ENCODE measurements at places on chromosomes 3 and 15.

DNA sequence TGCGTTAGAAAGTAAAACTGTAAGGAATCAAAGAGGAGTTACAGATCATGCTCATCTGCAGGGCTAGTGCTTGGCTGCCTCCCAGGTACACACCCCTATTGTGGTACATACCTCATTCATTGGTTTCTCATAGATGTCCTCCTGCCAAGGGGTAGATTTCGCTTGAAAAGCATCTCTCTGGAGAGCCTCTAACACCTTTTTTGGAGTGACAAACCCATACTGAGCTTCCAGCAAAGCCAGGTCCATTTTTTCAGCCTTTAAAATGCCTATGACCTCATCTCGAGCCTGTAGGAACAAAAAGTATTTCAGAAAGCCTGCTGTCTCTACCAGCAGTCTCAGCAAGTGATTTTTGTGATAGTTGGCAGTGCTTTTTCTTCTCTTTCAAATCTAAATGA lies 112.1 kb downstream of the CMSS1 start:
- no peak for DNase-seq

DNA sequence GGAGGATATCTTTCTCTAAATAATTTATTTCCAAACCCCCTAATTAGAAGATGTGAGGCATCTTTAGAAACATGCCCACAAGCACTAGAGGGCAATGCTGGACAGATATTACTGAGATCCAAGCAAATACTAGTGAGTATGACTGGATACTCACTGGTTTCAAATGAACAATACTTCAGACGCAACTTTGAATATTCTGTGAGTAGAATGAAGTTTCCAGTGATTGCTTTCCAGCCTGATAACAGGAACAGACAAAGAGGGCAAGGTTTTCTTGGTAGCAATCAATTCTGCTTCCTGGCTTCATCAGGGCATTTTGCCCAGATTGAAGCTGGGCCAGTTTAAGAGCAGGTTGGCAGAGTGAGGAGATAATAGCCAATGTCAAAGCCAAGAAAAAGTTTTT lies 442.6 kb upstream of the PDZRN3 start:
- no peak for DNase-seq

GRCh38 chr3:14678015-14678503 lies 3.1 kb downstream of the C3orf20 start:
- DNase-seq: no peak

DNA sequence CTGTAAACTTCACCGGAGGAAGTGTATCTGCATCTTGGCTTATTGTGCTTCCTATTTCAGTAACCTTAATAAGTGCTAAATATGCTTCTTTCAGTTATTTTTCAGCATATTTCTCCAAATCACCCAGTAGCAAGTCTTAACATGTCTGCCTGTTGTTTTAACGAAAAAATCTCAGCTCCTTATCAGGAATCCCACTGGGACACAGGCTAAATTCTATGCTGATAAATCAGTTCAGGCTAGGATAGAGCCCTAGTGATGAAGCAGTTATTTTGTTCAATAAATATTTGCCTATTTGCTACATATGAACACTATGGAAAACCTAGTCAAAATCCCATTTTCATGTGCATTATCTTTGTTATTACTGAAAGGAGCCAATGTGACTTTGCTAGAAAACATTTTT lies 8.2 kb upstream of the MITF start:
- no peak for DNase-seq

DNA sequence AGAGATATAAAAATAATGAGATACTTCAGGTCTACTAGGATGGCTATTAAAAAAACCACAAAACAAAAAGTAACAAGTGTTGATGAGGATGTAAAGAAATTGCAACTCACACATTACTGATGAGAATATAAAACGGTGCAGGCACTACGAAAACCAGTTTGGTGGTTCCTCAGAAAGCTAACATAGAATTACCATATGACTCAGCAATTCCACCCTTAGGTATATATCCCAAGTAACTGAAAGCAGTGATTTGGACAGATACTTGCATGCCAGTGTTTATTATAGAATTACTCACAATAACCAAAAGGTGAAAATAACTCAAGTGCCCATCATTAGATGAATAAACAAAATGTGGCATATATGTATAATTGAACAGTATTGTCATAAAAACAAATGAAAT lies 87.5 kb upstream of the MELTF start:
- no peak for DNase-seq

- no peak for DNase-seq
These were observed 332.2 kb upstream of the RBMS3 start for GRCh38 chr3:28948685-28949084.

GRCh38 chr3:115835946-115836345 lies 212.6 kb downstream of the GAP43 start:
- no peak for DNase-seq

GRCh38 chr3:71616571-71617021 lies 33.1 kb upstream of the FOXP1 start:
- no peak for DNase-seq

DNA sequence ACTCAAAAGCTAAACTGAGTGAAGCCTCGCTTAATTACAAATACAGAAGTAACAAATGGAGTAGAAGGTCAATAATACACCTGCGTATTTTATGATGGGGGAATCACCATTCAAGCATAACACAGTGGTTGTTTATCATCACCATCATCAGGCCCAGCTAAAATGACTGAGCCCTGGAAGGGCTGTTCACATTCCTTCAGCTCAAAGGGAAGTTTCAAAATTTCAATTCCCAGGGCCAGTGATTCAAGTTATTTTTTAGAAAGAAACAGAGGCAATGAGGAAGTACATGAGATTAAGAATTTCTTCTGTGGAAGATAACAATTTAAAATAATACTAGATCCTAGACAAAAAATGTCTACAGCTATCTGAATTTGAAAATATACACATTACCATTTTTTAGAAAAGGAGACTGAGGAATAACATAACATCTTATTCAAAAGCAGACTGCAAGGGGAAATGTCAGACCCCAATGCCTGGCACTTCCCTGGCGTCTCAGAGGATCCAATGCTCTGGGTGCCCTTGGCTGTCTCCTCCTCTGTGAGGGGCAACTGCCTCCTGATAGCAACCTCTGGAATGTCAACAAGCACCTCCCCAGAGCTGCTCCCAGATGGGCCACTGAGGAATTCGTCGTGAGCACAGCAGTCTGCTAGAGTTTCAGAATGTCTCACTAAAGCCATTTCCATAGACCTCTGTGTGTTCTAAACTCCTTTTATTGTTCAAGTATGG lies 22.8 kb downstream of the EHD4 start:
- no peak for DNase-seq

- DNase-seq: no peak
These were observed 111.7 kb upstream of the TP63 start for GRCh38 chr3:189519458-189519857.

DNA sequence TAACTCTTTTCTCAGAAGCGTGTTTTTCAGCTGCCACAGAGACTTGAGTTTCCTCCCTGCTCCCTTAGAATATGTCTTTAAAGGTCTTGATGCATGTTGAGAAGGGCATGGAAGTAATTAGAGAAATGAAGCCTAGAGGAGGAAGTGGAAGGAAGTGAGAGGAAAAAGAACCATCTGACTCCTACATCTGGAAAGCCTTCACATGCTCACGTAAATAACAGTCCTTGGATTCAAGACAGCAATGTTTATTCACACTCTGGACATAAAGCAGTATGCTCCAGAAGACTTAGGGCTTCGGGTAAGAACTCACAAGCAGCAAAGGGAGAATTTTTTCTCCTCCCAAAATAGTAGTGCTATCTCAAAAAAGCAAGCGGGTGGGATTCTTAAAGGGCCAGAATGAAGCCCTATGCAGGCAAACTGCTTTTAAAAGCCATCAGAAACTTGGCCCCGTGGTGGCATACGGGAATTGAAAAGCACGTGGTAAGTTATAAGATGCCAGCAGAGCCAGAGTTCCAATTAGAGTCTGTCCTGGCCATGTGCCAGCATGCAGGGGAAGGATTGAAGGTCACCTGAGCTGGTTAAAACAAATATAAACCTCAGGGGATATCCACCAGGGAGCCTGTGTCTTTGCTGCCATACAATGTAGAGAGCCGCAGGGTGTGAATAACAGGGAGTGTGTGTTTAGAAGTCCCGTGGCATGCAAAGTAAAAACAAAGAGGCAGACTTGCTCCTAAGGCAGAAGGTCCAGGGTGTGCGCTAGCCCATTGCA lies 380.8 kb upstream of the NDN start:
- DNase-seq: no peak

- no peak for DNase-seq
These were observed 156.7 kb downstream of the CACNA2D3 start for GRCh38 chr3:54279005-54279583.

DNA sequence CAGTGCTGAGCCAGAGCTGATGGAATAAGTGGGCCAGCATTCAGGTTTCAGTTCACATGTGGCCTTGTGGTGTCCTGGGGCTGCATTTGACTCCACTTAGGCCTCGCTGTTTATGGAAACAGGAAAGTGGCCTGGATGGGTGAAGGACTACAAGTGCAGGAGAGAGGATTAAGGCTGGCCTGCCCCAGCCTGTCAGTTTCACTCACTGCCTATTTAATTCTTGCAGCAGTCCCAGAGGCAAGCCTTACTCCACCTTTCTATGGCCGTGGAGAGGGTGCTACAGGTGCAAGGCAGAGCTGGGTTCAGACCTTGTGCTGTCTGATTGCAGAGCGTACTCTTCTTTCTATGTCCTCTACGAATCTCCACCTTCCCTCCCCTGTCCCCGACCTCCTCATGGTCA lies 37.7 kb downstream of the ABHD17C start:
- DNase-seq: no peak

DNA sequence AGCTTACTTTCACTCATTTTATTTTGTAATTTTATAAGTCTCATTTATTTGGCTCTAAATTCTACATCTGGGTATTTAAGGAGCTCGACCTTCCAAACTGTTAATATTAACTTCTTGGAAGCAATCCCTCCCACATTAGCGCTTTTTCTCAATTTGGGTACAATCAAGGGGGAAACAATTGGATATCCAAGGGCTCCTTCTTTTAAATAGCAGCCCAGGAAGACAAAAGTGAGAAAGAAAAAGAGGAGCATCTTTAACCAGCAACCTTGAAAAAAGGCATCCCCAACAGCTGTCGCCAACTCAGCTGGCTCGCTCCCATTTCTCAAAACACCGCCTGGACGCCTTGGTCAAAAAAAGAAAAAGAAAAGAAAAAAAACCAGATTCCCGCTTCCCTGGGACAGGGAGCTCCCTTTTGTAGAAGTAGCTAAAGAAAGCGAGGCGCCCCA lies 873 bp downstream of the C3orf70 start:
- no peak for DNase-seq

DNA sequence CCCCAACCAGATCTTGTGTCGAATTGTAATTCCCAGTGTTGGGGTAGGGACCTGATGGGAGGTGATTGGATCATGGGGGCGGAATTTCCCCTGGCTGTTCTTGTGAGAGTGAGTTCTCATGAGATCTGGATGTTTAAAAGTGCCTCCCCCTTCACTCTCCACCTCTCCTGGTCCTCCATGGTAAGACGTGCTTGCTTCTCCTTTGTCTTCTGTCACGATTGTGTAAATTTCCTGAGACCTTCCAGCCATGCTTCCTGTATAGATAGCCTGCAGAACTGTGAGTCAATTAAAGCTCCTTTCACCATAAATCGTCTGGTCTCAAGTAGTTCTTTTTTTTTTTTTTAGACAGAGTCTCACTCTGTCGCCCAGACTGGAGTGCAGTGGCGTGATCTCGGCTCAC lies 42.3 kb downstream of the NR1D2 start:
- no peak for DNase-seq

DNA sequence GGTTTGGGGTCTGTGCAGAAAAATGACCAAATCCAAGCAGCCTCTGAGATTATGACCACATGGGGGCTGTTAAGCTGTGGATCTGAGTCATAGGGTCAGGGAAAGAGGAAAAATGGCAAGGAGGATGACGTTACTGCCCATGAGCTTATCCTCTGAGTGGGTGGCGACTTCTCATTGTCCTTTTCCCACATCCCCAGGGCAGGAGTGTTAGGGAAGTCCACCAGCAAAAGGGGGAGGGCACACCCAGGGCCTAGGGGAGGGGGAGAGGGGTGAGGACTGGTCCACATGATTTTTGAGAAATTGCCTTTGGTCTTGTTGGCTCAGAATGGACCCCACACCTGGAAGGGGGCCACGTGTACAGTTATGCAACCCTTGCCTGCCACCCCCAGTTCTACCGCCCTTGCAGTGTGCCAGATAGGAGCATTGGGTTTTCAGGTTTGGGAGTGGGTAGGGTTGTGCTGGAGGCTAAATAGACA lies 2.6 kb downstream of the CD276 start:
- DNase-seq: no peak

GRCh38 chr3:133330522-133330921 lies 69.3 kb upstream of the BFSP2 start:
- no peak for DNase-seq

- DNase-seq: no peak
These were observed 34.6 kb upstream of the CMTM8 start for GRCh38 chr3:32203854-32204253.

- DNase-seq: no peak
These were observed 88.3 kb upstream of the ADAMTSL3 start for GRCh38 chr15:83565553-83566159.

- DNase-seq: no peak
These were observed 313.0 kb upstream of the COL8A1 start for GRCh38 chr3:99325402-99325801.

DNA sequence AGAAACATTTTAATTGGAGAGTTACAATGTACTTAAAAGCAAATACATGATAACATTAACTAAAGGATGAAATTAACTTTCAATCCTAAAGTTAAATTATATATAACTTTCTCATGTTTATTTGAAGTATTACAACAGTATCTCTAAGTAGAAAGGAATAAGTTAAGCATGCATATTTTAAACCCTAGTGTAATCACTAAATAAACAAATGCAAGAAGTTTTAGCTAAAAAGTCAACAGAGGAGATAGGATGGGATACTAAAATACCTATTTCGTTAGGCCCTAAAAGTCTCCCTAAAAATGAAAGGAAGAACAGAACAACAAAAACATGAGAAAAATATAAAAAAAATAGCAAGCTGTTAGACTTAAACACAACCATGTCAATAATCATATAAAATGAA lies 361.3 kb upstream of the THBS1 start:
- DNase-seq: no peak

GRCh38 chr3:124483915-124484470 lies 246.3 kb upstream of the UMPS start:
- no peak for DNase-seq

- no peak for DNase-seq
These were observed at the start of gene SLC38A3 for GRCh38 chr3:50204804-50205412. Gene SLC38A3 (plus strand): TSS chr3:50205271. CDS start chr3:50214200, 8,929 bp downstream.

GRCh38 chr3:132726341-132726823 lies 4.2 kb upstream of the NPHP3 start:
- DNase-seq: no peak

DNA sequence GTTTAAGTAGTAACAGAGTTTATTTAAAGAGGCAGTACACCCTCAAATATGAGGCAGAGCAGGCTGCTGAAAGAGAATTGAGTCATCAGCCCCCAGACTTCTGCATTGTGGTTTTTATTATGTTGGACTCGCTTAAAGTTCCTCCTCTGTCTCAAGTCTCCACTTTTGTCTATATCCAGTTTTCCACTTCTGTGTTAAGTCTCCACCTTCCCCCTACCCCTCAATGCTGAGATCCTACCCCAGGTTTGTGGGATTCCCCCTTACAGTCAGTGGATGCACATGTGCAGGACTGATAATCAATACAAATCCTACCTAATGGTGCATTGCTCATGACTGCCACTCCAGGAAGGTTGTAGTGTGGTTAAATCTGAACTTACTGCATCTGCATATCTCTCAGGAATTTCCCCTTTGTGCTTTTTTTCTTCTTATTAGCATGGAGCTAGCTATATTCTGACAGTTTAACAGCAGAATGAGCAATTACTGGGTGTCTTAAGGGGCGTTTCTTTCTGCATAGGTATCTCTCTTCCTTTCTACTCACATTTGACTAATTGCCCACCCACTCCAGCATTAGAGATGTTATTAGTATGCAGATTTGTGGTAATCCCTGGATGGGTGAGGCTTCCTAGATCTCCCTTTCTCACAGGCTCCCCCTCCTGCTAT lies 11.9 kb upstream of the CD200R1L start:
- DNase-seq: peak; percentile 22

All from stimulated activated CD4-positive, alpha-beta T cell treated with anti-CD3 and anti-CD28 coated beads, Interleukin-4, amount 100 ng/mL, for 24 hours (primary cell).